SJSA1 (cell line): ENCODE measurements at places on chromosomes 1 and 21. TPM values are rescaled to one million over a fixed set of nuclear protein-coding genes. Genes with fewer than 3 reads are reported as not detected.

Gene UTS2
- total RNA-seq = not detected in 2 replicates

- H3K27ac ChIP-seq = no peak overlapping the region
- DNase-seq = peak; percentile 48
- H3K4me1 ChIP-seq = peaks cover 16% of the 10 kb centered on the region
- H3K4me3 ChIP-seq = no peak overlapping the region
- H3K27me3 ChIP-seq = no peaks in the 10 kb centered on the region
Observed at GRCh38 chr1:83102630-83103071, 896.3 kb downstream of the TTLL7 start.

Gene TCHH
- total RNA-seq = 0.05 TPM in 1 of 2 replicates, not detected in the other

Gene KCNJ6
- total RNA-seq = 0.24 and 0.44 TPM in 2 replicates

- H3K4me1 ChIP-seq = peaks cover 42% of the 10 kb centered on the region
- no peaks in the 10 kb centered on the region for H3K36me3 ChIP-seq
- peaks cover 68% of the 10 kb centered on the region for H3K27me3 ChIP-seq
- no peak overlapping the region for H3K4me3 ChIP-seq
- no peak overlapping the region for H3K27ac ChIP-seq
- DNase-seq = no peak
Observed at GRCh38 chr1:155079487-155080311, 1.1 kb downstream of the EFNA3 start.

- H3K36me3 ChIP-seq = no peaks in the 10 kb centered on the region
- no peaks in the 10 kb centered on the region for H3K27me3 ChIP-seq
- no peak overlapping the region for H3K4me3 ChIP-seq
- H3K27ac ChIP-seq = no peak overlapping the region
Observed at GRCh38 chr1:86471291-86471690, 2.6 kb downstream of the CLCA1 start.

DNA sequence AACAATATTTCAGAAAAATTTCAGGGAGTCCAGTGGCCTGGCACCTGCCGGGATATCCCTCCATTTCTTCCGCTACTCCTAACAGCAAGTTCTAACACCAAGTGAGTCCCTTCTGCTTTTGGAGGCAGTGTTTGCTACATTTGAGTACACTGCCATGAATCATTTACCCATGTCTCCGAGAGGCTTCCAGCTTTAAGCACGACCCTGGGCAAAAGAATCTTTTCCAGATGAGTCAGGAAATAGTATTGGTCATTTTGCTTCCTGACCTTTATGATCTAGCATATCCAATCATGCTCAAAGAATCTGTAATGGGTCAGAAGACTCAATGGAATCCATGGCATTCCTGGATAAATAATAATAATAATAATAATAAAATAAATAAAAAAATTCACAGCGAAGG, 60.7 kb upstream of the FMN2 start:
- peaks cover 34% of the 10 kb centered on the region for H3K4me1 ChIP-seq
- peak; percentile 86 for DNase-seq
- H3K27me3 ChIP-seq = no peaks in the 10 kb centered on the region
- H3K27ac ChIP-seq = peak overlapping the region; percentile 77
- no peak overlapping the region for H3K4me3 ChIP-seq

Gene CYP4A22
- total RNA-seq = not detected in 2 replicates

Gene PTGS2
- 0.13 TPM in 1 of 2 replicates, not detected in the other for total RNA-seq

GRCh38 chr1:184399192-184399847, 12.5 kb downstream of the C1orf21 start:
- no peaks in the 10 kb centered on the region for H3K36me3 ChIP-seq
- H3K27me3 ChIP-seq = 0 out of 2 replicates have a peak, but pooled peaks cover 4% of the 10 kb centered on the region
- H3K4me1 ChIP-seq = no peaks in the 10 kb centered on the region
- no peak for DNase-seq
- no peak overlapping the region for H3K4me3 ChIP-seq

GRCh38 chr1:8473121-8473875, 155.4 kb downstream of the SLC45A1 start:
- no peaks in the 10 kb centered on the region for H3K4me1 ChIP-seq
- H3K36me3 ChIP-seq = no peaks in the 10 kb centered on the region
- H3K27me3 ChIP-seq = no peaks in the 10 kb centered on the region
- no peak overlapping the region for H3K27ac ChIP-seq
- H3K4me3 ChIP-seq = no peak overlapping the region

GRCh38 chr1:225595974-225596551, 56.9 kb downstream of the ENAH start:
- no peak for DNase-seq
- no peaks in the 10 kb centered on the region for H3K4me1 ChIP-seq
- peaks cover 25% of the 10 kb centered on the region for H3K36me3 ChIP-seq
- H3K27me3 ChIP-seq = no peaks in the 10 kb centered on the region

GRCh38 chr1:162548170-162548569, 13.4 kb upstream of the UAP1 start:
- peaks cover 17% of the 10 kb centered on the region for H3K4me1 ChIP-seq
- H3K4me3 ChIP-seq = no peak overlapping the region
- no peaks in the 10 kb centered on the region for H3K27me3 ChIP-seq
- H3K27ac ChIP-seq = peak overlapping the region; percentile 82
